Kidney (tissue), 22 donors: ENCODE measurements at places on chromosomes 16 and 17. TPM values are rescaled to one million over a fixed set of nuclear protein-coding genes. Genes with fewer than 3 reads are reported as not detected.

The FBXW10B gene
- total RNA-seq = 0.19 TPM

The KRT12 gene
- total RNA-seq = not detected

The ZNF624 gene
- total RNA-seq = 7.8 TPM

The MFAP4 gene
- total RNA-seq = 51.1 TPM

The MYOCD gene
- total RNA-seq = 4.0 TPM

The KRT20 gene
- total RNA-seq = not detected

The ARL5C gene
- total RNA-seq = not detected
